ENCODE measurements at places on chromosomes 11 and 22.

DNA sequence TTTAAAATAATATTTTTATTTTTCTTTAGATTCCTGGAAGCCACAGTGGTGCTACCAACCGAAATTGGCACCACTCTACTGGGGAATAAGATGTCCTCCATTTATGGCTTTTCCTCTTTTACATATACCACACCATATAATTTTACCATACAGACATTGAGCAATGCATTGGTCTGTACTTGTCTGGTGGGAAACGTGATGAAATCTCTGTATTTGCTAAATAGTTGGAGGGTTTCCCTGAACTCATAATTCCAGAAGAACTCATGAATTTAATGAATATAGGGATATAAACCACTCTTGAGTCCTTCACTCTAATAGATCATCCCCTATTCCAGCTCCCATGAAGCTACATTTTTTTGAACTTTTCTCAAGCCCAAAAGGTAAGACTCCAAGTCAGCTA is 28.0 kb upstream of the MMP13 start:
- no peak for DNase-seq

- DNase-seq: no peak
Measured at GRCh38 chr11:122235615-122236014, 119.6 kb upstream of the BLID start.

DNA sequence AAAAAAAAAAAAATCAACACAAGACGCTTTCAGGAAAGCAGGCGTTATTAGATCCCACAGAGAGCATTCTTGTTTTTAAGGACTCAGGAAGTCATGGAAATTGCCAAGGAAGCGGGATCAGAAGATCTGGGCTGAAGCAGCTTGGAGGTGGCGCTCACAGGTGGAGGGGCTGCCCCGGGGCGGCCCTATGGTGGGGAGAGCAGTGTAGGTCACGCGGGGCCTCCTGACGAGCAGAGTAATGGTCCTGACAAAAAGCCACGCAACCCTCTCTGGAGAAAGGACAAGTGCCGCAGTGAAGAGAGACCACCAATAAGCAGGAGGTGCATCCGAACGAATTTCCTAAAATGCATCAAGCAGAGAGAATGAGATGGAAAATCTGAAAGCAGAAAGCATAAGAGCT is 407.0 kb downstream of the BRD1 start:
- DNase-seq: no peak

DNA sequence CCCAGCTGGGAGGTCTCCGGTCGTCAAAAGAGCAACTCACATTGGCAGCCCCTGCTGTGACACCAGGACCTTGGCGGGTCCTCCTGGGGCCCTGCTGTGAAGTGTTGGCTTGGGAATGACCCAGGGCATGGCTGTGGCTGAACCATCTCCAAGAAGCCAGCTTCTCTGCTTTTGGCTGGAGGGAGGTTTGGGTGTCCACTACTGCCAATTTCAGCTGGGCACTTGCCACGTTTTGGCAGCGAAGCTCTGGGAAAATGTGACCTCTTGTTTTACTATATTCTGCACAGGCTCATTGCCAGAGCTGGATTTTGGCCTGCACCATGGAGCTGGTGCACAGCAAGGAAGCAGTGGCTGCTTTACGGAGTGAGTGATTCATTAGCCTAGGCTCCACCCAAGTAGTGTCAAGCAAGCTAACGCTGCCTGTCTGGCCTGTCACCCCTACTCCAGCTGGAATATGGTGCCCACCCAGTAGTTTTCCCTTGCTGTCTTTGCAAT is 24.3 kb upstream of the SMCO4 start:
- DNase-seq: no peak

DNA sequence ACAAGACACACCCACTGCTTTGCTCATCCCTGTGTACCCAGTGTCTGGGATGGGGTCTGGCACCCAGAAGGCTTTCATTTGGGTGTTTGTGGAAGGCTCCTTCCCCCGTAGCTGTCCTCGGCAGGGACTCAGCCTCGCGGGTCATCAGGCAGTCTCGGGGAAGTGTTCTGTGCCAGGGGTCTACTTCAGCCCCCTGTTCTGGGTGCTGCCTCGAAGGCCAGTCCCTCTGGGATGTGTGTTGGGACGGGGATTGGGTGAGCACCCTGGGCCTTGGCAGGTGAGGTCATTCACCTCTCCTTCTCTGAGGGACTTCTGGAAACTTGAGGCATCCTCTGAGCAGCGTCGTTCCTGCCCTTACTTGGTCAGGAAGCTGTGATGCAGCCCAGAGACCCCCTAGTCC is 65.5 kb downstream of the RPUSD4 start:
- no peak for DNase-seq

- peak; percentile 91 for DNase-seq
Measured at GRCh38 chr11:77473801-77474683, at the start of gene PAK1. PAK1 (minus strand) TSS chr11:77474094; CDS start chr11:77392520, 81,574 bp downstream.

GRCh38 chr11:62853279-62853965 is 14.0 kb upstream of the WDR74 start:
- DNase-seq: no peak

GRCh38 chr22:27004434-27004833 is 347.0 kb downstream of the MIAT start:
- no peak for DNase-seq

GRCh38 chr11:26229981-26230380 is 101.9 kb upstream of the ANO3 start:
- DNase-seq: no peak

DNA sequence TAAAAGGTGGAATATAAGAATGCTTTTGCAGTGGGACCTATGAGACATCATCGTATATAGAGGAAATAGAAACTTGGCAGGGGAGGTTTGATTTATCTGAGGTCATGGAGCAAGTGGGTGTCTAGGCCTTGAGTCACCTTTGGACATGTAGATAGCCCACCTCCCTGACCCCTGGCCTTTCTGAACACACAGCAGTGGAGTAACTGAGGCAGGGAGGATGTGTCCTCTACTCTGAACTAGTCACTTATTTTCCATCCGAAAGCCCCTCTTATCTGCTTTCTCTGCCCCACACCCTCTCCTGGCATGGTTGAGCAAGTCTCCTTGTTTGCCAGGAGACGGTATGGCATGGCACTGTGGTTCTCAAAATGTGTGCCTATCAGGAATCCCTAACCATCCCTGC is 7.9 kb downstream of the CD82 start:
- DNase-seq: no peak

DNA sequence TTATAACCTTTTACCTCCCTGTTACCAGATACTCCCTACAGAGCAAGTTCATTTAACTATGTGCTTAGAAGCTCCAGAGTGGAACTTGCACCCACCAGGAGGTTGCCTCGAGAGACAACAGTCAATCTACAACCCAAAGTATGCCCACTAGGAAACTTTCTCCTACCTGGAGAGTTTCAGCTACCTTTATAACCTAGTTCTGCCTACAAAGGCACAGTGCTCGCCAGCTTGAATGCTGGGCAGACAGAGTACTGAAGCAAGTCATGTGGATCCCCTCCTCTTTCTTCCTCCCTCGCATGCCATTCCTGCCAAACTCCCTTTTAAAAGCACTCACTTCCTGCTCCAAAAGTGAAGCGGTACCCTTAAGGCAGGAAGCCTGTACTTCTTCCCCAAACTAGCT is 258.9 kb downstream of the SWAP70 start:
- DNase-seq: no peak

DNA sequence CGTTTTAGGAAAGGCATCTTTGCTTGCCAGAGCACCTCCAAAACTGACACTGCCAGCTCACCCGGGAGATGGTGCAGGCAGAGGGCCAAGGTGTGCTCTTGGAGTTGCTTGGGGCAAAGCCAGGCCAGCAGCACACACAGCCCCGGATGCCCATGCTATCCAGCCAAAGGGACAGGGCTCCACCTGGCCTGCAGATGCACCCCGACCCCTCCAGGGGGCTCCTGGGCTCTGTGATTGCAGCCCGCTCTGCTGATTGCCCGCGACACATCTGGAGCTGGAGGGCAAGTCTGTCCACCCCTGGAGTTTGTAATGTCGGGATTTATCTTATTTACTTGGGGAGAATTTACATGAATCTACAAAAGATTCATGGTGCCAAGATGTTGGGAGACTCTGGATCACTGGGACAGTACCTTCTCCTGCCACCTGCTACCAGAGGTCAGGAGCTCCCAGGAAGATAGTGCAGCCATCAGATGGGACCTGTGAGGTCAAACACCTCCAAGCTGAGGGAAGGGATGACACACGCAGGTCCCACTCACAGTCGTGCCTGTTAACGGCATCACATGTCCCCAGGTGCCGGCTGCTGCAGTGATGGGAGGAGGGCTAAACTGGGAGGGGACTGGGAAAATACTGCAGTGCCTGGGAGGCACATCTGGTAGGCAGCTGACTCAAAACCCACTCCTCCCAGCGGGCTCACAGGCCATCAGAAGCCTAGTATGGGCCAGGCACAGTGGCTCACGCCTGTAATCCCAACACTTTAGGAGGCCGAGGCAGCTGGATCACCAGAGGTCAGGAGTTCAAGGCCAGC is 17.2 kb downstream of the CBX7 start:
- no peak for DNase-seq

- DNase-seq: no peak
Measured at GRCh38 chr22:43227239-43227630, 40.3 kb upstream of the TTLL12 start.

GRCh38 chr11:121119440-121119839 is 18.4 kb downstream of the TECTA start:
- DNase-seq: no peak

GRCh38 chr22:17472932-17473331 is 90.4 kb upstream of the SLC25A18 start:
- no peak for DNase-seq

DNA sequence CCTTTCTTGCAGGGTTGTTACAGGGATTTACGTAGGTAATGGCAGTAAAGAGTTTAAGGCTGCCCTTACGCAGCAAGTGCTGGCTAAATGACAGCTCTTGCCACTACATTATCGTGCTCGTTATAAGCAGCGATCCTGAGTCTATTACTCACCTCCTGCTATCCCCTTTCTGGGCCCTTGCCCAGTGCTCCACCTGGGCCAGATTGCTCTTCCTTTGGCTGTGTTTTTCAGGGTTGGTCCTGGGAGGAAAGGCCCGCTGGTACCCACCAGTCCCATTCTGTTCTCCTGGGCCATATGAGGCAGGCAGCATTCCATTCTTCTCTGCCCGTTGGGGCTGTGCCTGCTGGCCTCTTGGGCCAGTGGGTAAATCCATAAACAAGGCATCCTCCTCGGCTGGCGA is 87.5 kb downstream of the C11orf58 start:
- DNase-seq: no peak

GRCh38 chr11:112566124-112566523 is 305.5 kb upstream of the PLET1 start:
- no peak for DNase-seq

GRCh38 chr22:31947296-31947695 is 3.0 kb downstream of the YWHAH start:
- DNase-seq: no peak

DNA sequence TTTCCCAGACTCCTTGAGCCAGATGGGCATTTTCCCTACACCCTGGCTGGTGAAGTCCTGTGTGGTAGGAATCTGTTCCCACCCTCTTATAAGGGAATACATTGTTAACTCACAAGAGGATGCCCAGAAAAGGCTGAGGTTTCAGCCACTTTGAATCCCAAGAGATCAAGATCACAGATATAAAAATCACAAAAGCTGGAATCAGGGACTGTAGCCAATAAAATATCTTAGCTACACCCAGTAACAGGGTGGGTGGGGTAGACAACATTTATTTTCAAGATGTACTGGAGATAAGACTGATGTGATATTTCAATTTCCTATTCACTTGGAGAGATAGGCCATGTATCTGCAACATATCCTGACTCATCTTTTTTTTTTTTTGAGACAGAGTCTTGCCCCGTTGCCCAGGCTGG is 50.3 kb downstream of the COPB1 start:
- no peak for DNase-seq

- DNase-seq: peak; percentile 22
Measured at GRCh38 chr11:61587541-61587941, 6.7 kb upstream of the SYT7 start.

DNA sequence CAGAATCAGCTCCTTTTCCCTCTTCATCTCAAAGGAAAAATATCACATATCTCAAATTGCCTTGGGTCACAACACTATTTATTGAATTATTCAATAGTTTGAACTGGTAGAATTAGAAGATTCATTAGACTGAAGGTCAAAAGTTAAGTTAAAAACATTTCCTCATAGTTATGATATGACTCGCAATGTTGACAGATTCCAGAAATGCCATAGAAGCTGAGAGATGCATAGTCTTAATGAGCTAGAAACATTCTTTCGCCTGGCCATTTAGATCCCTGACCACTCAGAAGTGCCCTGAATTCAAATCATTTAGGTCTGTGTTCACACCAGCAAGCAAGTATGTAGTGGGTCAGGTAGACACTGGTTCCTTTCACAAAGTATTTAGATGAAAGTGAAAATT is 44.4 kb downstream of the FAT3 start:
- no peak for DNase-seq

- DNase-seq: no peak
Measured at GRCh38 chr11:2387266-2387987, 10.3 kb downstream of the CD81 start.

GRCh38 chr22:29190918-29191317 is 14.8 kb upstream of the EMID1 start:
- no peak for DNase-seq

- no peak for DNase-seq
Measured at GRCh38 chr11:41050791-41051190, 408.7 kb downstream of the LRRC4C start.

- DNase-seq: no peak
Measured at GRCh38 chr22:49657275-49657973, 170.2 kb downstream of the BRD1 start.

DNA sequence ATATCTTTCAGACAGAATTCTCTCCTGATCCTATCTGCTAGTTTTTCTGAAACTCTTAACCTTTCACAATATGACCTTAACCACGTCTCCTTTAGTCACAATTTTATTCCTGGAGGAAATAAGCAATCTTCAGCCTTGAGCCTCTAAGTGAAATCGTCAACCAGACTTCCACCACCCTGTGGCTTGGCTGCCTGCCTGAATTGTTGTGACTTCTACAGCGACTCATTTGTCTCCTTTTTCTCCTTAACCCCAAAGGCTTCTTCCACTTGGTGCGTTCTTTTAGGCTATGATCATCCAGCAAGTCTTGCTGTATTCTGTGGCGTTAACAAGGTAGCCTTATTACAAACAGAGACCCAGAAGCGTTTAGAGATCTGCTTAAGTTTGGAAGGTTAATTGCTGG is 535.1 kb upstream of the ARHGAP42 start:
- DNase-seq: no peak

DNA sequence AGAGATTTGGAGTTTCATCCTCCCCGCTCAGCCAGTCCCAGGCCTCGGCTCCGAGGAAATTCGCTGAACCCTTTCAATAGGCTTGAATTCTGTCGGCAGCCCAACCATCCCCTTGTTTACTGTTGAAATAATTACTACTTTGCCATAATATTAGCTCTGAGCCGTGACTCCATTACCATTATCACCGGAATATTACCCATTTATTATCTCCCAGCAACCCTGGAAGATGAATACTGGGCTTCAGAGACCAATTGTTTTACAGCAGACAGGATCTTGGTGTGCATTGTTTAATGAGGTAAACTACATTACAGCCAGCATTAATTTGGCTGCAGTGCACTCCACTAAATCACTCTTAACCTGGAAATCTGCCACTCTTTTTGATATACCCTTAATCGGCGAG is 867.4 kb downstream of the NTM start:
- DNase-seq: peak; percentile 81

GRCh38 chr11:36346562-36347383 is 50.7 kb downstream of the PRR5L start:
- DNase-seq: no peak

- DNase-seq: no peak
Measured at GRCh38 chr22:45578524-45579147, 76.0 kb downstream of the FBLN1 start.

GRCh38 chr22:45702981-45703380 is 31.3 kb downstream of the ATXN10 start:
- DNase-seq: no peak

Data from NCI-H2227 treated with DMSO at 0.1 percent for 48 hours (cell line).